Stimulated activated CD8-positive, alpha-beta memory T cell treated with anti-CD3 and anti-CD28 coated beads, Interleukin-15, amount 100 ng/mL, for 48 hours (primary cell): ENCODE measurements at places on chromosomes 7 and 10.

DNA sequence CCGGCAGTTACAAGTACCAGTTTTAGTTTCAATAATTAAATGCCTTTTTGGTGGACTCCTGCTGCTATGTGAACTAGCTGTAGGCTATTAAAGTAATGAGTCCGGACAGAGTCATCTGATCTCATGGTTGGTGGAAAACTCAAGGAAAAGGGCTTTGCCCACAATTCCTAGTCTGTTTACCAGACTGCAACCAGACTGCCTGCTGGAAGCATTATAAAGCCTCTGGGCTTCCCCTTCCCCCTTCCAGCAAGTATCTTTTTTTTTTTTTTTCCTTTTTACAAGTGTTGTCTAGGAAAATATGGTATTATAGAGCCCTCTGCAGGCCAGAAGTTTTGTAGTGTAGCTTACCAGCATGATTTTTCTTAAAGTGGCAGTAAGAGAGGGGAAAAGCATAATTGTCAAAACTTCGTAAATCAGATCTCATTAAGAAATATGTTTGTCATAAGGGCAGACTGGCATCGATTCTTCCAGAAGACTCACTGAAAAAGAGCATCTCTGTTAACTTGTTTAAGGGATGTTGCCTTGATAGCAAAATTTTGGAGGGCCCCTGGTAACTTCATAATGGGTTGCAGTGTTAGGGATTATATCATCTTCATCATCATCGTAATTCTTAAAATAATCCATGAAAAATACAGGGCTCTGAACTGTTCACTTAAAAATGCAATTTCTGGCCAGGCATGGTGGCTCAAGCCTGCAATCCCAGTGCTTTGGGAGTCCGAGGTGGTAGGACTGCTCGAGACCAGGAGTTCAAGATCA lies 181.3 kb downstream of the TAX1BP1 start:
- no peak for DNase-seq

DNA sequence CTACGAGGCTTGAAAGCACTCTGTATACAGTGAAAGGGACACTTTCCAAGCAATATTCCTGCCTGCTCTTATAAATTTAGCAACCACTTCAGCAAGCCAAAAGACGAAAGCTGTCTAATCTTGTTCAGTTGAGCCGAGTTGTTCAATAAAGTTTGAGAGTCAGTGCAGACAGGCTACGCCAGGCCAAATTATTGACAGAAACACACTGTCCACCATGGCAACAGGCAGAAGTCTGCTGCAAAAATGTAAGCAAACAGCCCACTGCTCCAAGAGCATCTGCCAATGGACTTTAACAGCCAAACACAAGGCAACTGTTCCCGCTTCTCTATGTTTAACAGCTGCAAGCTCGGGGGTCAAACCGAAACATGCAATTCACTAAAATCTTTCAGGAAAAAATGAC lies 85.7 kb downstream of the GLI3 start:
- no peak for DNase-seq

- no peak for DNase-seq
These were observed 43.2 kb downstream of the APBB1IP start for GRCh38 chr10:26481315-26481692.

DNA sequence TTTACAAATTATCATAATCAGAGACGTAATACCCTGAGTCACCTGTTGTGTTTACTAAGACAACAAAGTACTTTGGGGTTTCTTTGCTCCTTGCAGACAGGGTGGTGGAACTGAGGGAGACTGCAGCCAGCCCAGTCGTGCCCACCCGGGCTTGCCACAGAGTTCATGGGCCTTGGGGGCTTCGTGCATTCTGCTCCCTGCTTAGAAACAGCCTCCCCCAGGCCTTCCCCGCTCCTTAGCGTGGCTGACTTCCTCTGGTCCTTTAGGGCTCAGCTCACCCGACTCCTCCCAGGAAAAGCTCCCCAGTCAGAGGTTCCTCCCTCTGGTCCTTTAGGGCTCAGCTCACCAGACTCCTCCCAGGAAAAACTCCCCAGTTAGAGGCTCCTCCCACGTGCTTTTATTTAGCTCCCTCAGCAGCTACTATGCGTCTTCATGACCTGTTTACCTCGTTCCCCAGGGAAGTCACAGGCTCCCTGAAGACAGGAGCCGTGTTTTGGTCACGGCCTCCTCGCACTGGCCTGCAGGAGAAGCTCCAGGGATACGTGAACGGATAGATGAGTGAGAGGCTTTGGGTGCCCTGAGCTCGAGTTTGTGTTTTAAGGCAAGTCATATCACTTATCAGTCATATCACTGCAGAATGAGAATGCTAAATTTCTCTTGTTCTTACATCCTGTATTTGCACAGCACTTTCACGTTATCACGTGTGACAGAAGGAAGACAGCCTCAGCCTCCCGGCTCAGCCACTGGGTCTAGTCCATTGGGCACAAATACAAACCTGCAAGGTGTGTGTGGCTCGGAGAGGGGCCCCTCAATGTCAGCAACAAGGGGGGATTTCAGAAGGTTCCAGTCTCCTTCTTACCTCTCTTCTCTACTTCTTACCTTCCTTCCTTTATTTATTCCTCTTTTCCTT lies 52.7 kb upstream of the VIPR2 start:
- DNase-seq = peak; percentile 14

DNA sequence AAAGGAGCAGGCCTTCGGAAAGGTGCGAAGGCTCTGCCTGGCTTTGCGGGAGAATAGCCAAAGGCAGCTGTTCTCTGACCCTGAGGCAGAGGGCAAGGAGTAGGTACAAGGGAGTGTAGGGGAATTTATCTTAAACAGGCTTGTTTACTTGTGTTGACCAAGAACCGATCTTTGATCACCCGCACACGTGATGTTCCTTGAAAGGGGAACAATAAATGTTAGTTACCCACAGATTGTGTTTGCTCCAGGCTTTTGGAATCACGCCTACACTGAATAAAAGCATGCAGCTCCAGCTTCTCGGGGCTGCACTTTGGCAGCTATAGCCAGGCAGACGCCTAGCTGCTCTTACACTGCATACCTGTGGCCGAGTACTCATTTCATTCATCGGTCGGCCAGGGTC lies 420.8 kb downstream of the PHF14 start:
- no peak for DNase-seq

DNA sequence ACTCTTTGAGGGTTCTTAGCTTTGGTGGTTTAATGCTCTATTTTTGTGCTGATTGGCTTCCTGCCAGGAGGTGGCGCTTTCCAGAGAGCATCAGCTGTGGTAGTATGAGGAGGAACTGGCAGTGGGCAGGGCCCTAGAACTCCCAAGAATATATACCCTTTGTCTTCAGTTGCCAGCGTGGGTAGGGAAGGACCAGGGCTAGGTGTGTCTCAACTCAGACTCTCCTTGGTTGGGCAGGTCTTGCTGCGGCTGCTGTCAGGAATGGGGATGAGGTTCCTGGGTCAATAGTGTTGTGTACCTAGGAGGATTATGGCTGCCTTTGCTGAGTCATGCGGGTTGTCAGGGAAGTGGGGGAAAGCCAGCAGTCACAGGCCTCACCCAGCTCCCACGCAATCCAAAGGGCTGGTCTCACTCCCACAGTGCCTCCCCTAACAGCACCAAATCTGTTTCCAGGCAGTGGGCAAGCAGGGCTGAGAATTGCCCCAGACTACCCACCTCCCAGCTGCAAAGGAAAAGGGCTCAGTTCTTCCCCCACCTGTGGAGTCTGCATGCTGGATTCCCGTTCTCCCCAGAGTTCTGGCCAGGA lies 191.5 kb downstream of the PHTF2 start:
- no peak for DNase-seq

- no peak for DNase-seq
These were observed 226.5 kb downstream of the PRKG1 start for GRCh38 chr10:51300617-51301304.

DNA sequence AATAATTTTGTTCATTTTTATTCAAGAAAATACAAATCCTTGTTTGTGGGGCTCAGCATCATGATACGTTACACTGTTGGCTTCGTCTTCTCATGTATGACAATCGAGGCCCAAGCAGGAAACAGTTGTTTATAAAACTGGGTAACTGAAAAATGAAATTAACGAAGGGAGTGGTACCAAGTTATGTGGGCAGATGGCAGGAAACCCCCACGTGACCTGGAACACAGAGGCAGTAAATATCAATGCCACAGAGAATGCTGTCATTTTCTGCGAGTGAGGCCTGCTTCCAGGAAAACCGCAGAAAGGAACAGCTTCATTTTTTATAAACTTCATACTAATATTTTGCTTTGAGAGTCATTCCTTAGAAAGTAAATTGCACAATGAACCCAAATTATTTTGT lies 201.0 kb upstream of the ADARB2 start:
- peak; percentile 44 for DNase-seq

DNA sequence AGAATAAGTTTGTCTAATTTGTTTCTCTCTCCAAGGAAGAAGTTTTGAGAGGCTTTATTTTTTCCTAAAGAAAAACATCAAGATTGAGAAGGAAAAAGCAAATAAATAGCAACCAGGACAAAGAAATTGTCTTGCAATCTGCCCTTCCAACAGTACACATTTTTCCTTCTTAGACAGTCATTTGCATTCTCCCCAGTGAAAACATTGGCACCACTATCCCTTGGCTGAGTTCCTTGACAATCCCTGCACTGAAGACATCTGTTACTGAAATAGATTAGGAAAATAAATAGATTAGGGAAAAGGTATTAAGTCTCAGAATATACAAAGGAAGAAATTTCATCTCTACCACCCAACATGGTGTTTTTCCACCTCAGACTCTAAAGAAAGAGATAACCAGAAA lies 12.2 kb upstream of the TMEM243 start:
- DNase-seq = no peak

- DNase-seq = no peak
These were observed 21.3 kb upstream of the AGR2 start for GRCh38 chr7:16826060-16826459.

GRCh38 chr7:86968618-86969017 lies 90.8 kb downstream of the ELAPOR2 start:
- no peak for DNase-seq

- no peak for DNase-seq
These were observed 3.3 kb downstream of the AHR start for GRCh38 chr7:17301471-17302456.

- DNase-seq = no peak
These were observed 85.4 kb downstream of the ARID5B start for GRCh38 chr10:61986788-61987492.

DNA sequence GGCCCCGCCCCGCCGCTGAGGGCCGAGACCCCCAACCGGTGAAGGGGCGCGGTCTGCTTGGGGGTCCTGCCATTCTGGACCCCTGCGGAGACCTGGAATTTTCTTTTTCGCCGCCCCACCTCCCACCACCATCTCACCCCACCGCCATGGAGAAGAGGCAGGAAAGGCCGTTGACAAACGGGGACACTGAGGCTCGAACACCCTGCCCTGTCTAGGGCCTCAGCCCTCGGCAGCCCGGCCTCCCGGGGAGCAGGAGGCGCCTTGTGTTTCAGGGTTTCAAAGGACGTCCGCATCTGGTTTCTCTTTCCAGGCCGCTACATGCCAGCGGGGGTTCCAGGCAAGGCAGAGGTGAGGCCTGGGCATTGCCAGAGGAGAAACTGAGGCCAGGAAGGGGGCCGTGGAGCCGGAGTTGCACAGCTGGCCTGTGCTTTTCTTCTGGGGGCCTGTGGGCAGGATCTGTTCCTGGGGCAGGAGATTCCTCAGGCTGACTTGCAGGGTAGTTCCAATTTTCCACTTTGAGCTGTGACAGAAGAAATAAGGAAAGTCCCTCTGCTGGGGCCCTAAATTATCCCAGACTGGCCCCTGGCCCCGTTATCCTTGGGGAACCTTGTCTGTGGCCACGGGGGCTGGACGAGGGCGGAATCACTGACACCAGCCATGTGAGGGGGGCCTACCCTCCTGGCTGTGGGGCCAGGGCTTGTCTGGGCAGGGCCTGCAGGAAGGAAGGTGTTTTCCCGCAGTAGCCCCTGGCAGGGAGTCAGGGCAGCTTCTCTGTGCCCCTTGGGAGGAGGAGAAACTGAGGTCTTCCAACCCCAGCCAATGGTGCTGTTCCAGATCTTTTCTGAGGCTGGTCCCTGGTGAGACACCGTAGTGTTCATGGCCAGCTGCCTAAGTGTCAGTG lies 900 bp upstream of the MICALL2 start:
- no peak for DNase-seq

DNA sequence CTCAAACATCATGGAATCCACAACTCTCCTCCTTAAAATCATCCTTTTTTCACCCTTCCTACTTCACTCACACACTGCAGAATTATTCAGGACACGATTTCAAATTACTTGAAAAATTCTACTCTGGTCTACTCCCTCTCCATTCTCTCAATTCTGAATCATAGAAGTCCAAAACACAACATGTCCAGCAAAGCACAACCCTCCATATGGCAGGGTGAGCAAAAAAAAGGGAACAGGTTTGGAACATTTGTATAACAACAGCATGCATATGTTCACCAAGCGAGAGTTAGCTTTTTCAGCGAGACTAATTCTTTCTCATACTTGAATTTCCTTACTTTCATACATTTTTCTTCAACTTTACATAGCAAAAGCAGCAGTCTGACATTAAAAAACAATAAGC lies 73.4 kb downstream of the ABI1 start:
- no peak for DNase-seq

- no peak for DNase-seq
These were observed 43.2 kb downstream of the HTRA1 start for GRCh38 chr10:122504610-122504950.

GRCh38 chr7:22141355-22141754 lies 195.7 kb upstream of the CDCA7L start:
- DNase-seq = no peak

DNA sequence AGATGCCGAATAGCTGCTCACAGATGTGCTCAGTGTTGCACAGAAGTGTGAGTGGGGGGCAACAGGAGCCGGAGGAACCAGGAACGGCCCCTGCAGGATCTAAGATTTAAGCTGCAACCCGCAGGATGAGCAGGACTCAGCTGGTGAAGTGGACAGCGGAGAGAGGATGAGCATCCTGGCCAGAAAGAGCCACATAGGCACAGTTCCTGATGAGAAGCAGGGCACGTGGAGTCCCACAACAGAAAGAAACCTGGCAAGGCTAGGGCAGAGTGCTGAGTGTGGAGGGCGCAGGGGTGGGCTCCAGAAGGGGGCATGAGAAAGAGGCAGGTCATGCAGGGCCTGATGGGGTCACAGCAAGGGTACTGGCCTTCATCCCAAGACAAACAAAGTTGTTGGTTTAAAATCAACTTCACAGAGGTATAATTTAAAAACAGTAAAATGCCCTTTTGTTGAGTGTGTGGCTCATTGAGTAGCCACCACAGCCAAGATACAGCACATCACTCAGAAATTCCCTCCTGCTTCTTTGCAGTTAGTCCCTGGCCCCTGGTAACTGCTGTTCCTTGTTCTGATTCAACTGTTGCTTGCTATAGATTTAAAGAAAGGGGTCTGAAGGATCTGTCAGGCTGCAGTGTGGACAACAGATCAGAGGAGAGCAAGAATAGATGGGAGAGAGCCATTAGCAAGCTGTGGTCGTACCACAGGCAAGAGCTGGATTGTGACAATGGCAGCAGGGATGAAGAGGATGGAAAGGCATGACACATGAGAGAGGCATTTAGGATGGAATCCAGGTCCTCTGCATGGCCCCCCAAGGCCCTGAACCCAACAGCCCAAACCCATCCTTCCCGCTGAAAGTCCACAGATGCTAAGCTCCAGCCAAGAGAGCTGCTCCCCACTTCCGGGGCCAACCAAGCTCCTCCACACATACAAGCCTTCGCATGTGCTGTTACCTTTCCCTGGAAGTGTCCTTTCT lies 53.1 kb upstream of the OSBPL3 start:
- no peak for DNase-seq

- DNase-seq = no peak
These were observed 91.2 kb upstream of the MYL10 start for GRCh38 chr7:101720324-101720723.

- DNase-seq = no peak
These were observed 918 bp downstream of the PILRB start for GRCh38 chr7:100358857-100359212.
